ENCODE measurements at places on chromosomes 2 and 18.

GRCh38 chr18:22703883-22704585 is 229.1 kb upstream of the RBBP8 start:
- DNase-seq = peak; percentile 48

- no peak for DNase-seq
Observed at GRCh38 chr2:12469141-12469561, 247.6 kb upstream of the TRIB2 start.

DNA sequence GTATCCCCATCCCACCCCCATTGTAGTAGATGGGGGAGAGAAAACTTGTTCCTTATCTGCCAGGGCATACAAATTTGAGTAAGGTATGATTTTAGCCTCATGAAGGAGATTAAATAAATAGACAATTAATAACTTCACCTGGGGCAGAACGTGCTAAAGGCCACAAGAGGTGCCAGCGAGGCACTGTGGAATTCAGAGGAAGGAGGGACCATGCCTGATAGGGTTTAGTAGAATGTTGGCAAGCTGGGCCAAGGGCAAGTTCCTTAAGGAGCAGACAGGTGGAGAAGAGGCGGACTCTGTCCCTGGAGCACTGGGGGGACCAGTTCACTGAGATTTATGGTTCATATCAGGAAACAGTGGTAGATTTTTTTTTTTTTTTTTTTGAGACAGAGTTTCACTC is 22.5 kb downstream of the STAMBP start:
- DNase-seq = no peak

DNA sequence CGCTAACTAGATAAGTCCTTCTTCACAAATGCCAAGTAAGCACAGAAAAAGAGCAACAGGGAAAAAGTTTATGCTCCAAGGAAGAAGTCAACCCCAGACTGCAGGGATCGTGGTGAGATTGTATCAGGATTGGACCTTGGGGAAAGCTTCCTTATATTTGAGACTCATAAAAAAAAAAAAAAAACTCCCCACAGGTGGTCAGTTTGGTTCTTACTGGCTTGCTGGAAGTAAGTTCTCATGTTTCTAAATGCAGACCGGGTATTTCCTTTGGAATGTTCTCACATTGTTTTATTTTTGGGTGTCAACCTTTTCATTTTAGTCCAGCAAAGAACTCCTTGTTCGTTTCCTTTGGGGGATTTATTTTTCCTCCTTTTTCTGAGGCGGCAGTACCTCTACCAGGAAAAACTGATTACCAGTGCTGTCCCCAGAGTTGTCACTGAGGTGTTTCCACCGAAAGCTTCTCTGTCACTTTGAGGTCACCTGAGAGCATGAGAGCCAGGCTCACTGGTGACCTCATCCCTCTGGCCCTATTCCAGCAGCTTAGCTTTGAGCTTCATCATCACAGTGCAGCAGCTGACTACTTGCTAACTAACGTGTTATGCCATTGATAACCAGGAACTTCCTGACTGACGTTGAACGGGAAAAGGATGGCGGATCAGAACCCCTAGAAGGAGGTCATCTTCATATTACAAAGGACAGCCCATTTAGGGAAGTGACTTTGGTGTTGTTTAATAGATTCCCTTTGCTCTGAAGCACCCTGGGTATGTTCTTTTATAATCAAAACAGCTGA is 16.8 kb upstream of the ATP8B1 start:
- DNase-seq = peak; percentile 71

DNA sequence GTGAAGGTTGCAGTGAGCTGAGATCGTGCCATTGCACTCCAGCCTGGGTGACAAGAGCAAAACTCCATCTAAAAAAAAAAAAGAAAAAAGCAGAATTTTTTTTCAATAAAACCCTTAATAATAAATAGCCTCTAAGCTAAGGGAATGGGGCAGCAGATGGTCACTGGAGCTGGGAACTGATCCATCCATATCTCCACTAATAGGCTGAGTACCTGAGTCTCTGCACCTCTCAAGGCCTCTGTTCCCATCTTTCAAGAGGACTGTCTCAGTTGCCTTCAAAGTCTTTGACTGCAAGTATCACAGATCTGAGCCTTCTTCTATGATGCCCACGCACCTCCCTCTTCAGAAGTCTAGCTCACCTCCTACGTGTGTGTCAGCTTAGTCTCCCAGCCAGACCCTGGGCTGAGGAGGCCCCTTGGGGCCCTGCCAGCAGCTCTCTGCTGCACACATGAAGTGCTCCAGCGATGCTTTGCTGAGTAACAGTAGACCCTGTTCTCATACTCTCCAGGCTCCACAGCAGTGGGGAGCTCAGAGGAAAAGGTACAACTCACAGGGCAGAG is 32.9 kb downstream of the ST8SIA5 start:
- no peak for DNase-seq

- no peak for DNase-seq
Observed at GRCh38 chr2:151114874-151115273, 146.8 kb downstream of the RBM43 start.

DNA sequence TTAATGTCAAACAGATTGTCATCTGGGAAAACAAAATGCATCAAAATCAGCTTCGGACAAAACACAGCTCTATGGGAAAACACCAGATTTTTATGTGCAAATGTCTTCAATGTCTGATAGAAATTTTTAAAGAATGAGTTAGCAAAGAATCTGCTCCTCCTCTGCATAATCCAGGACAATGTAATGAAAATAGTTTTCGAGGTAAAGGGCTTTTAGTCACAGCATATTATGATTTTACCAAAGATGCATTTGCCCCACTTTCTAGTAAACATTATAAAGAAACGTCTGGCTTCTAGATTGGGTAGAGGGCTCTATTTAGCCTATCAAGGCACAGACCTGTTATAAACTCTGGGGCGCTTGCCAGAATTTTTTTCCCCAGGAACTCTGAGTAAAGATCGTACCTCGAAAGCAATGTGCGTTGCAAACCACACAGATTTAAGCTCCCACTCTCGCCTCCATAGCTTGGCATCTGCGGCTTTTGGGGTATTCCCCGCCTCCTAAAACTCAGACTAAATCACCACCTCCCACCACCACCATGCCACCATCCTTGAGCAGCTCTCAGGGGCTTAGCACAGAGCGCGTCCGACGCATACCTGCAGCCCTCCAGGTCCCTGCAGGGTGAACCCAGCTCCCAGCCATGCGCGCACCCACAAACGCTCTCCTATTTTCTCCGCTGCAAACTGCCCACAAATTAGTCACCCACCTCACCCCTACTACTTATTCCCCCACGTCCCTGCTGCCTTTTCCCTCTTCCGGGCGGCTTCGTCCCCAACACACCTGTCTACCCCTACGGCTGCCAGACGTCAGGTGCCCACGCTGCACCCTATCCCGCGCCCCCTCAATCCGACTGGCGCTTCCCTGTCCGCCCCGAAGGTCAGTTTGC is 829 bp downstream of the ACVR1C start:
- no peak for DNase-seq

DNA sequence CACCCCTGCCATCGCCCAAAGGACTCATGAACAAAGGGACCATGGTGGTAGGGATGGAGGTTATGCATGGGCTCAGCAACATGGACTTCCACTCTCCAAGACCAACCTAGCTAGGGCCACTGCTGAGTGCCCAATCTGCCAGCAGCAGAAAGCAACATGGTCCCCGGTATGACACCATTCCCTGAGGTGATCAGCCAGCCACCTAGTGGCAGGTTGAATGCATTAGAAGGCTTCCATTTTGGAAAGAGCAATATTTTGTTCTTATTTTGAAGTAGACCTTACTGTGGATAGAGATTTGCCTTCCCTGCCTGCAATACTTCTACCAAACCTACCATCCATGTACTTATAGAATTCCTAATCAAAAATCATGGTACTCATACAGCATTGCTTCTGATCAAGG is 99.8 kb downstream of the METTL4 start:
- no peak for DNase-seq

- no peak for DNase-seq
Observed at GRCh38 chr18:67183398-67183797, 333.1 kb downstream of the DSEL start.

- DNase-seq = no peak
Observed at GRCh38 chr2:209496586-209496982, 72.7 kb downstream of the MAP2 start.

- DNase-seq = no peak
Observed at GRCh38 chr18:50788284-50788683, 31.5 kb downstream of the MRO start.

GRCh38 chr18:59026831-59027410 is 112.8 kb upstream of the SEC11C start:
- DNase-seq = no peak

DNA sequence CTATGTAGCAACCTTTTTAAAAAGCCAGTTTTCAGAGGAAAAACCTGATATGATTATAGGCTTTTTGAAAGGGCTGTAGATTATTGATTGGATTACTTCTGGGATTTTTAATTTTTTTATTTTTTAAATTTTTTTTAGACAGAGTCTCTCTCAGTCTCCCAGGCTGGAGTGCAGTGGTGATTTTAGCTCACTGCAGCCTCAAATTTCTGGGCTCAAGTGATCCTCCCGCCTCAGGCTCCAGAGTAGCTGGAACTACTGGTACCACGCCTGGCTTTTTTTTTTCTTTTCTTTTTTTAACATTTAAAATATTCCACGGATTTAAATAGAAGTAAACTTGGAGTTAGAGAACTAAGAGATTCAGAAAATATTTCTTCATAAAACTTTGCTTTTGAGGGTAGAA is 1.2 kb downstream of the MRPL19 start:
- no peak for DNase-seq

Measured in HepG2 (cell line).